ENCODE measurements at places on chromosomes 6 and 20. TPM values are rescaled to one million over a fixed set of nuclear protein-coding genes. Genes with fewer than 3 reads are reported as not detected.

The TUBB1 gene
- total RNA-seq: 0.04 TPM

The STMND1 gene
- total RNA-seq: not detected

The ATP9A gene
- total RNA-seq: 14.0 TPM

The CLIC5 gene
- not detected for total RNA-seq

The FITM2 gene
- 7.8 TPM for total RNA-seq

All from A375 (cell line).